ENCODE measurements at places on chromosomes 16 and 17. TPM values are rescaled to one million over a fixed set of nuclear protein-coding genes. Genes with fewer than 3 reads are reported as not detected.

The RAB26 gene
- 1.1 TPM for total RNA-seq

The CSH1 gene
- total RNA-seq: not detected

The BRCA1 gene
- 20.0 TPM for total RNA-seq

The NFE2L1 gene
- 241 TPM for total RNA-seq

The SLC52A1 gene
- total RNA-seq: 0.37 TPM

The USH1G gene
- under 0.01 TPM for total RNA-seq
